Stimulated activated CD8-positive, alpha-beta memory T cell treated with anti-CD3 and anti-CD28 coated beads, Interleukin-7, amount 100 ng/mL, for 1 hour (primary cell): ENCODE measurements at places on chromosomes 13 and 19.

DNA sequence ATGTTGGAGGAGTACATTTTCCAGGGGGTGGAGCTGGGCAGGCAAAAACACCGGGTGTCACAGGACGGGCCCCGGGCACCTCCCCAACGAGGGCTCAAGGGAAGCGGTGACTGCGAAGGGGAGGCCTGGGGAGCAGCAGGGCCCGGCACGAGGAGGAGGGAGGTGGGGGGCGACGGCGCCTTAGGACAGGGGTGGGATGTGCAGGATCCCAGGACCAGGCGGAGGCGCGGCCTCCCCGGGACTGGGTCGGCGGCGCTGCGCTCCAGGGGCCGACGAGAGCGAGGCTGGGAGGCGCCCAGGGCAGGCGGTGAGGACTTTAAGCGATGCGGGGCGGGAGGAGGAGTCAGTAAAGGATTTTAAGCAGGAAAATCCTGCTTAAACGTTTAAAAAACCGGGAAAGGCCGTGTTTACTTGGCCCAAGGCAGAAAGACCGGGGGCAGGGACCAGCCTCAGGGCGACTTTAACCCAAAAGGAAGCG is 427 bp downstream of the ZNF160 start:
- no peak for DNase-seq

- peak; percentile 8 for DNase-seq
Measured at GRCh38 chr19:56350416-56351045, 35.9 kb upstream of the ZSCAN5A start.

DNA sequence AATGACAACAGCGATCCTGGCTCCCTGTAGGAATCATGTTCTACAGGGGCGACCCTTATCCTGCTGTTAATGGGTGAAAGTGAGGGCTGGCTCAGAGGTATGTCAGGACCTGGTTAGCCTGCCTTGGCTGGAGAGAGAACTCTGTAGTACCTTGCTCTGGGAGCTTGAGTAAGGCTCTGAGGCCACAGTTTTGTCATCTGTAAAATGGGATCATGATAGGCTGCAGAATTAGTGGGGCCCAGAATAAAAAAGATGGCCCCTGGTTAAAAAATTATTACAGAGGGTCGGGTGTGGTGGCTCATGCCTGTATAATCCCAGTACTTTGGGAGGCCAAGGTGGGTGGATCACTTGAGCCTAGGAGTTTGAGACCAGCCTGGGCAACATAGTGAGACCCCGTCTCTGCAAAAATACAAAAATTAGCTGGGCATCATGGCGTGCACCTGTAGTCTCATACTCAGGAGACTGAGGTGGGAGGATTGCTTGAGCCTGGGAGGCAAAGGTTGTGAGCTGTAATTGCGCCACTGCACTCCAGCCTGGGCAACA is 10.5 kb upstream of the SAMD1 start:
- no peak for DNase-seq

GRCh38 chr13:46751811-46752635 is 44.9 kb downstream of the ESD start:
- peak; percentile 51 for DNase-seq

GRCh38 chr19:54439174-54439851 is 9.7 kb upstream of the LENG8 start:
- no peak for DNase-seq

DNA sequence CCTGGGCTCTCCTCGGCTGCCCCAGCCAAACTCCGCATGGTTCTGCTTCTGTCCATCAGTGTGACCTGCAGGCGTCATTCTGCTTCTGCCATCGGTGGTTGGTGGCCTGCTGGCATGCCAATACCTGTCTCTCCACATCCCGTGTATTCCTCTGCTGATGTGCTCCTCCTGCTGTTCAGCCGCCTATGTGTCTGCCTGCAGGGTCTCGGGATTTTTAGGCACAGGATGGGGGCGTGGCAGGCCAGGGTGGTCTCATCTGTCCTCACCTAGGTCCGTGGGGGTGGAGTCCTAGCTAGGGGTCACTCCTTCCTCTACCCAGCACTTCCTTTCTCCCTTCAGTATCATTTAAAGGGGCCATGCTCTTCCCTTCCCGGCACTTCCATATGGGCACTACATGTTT is 33.0 kb upstream of the SGCG start:
- no peak for DNase-seq

GRCh38 chr13:70407486-70407885 is 299.2 kb upstream of the KLHL1 start:
- no peak for DNase-seq

DNA sequence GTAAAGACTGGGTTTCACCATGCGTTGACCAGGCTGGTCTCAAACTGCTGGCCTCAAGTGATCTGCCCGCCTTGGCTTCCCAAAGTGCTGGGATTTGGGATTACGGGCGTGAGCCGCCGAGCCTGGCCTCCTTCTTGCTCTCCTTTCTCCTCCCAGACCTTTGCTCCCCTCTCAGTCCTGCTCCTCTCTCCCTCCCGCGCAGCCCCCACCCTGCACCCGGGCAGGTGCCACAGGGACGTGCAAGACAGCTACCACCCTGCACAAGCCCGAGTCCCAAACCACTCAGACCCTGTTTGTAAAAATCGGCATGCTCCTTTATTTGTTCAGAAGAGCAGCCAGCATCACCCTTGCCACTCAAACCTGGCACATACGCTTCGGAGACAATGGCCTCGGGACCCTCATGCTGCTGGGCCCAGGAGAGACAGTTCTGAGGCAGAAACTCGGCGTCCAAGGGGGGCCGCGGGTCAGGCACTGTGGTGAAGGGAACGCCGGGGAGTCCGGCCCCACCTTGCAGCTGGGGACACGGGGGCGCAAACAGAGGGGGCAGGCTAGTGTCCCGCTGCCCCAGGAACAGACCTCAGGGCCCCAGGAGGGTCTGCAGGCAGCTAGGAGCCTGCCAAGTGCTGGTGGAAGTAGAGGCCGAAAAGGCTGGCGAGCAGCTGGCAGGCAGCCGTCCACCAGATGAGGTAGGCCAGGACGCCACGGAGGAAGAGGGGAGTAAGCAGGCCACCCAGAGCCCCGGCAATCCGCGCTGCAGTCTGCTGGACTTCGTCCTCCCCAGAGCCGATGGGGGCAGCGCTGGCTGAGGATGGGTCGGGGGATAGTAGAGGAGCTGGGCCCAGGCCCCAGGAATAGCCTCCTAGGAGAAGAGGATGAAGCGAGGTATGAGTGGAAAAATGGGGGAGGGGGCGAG is 18.7 kb downstream of the TMEM161A start:
- DNase-seq, result no peak

DNA sequence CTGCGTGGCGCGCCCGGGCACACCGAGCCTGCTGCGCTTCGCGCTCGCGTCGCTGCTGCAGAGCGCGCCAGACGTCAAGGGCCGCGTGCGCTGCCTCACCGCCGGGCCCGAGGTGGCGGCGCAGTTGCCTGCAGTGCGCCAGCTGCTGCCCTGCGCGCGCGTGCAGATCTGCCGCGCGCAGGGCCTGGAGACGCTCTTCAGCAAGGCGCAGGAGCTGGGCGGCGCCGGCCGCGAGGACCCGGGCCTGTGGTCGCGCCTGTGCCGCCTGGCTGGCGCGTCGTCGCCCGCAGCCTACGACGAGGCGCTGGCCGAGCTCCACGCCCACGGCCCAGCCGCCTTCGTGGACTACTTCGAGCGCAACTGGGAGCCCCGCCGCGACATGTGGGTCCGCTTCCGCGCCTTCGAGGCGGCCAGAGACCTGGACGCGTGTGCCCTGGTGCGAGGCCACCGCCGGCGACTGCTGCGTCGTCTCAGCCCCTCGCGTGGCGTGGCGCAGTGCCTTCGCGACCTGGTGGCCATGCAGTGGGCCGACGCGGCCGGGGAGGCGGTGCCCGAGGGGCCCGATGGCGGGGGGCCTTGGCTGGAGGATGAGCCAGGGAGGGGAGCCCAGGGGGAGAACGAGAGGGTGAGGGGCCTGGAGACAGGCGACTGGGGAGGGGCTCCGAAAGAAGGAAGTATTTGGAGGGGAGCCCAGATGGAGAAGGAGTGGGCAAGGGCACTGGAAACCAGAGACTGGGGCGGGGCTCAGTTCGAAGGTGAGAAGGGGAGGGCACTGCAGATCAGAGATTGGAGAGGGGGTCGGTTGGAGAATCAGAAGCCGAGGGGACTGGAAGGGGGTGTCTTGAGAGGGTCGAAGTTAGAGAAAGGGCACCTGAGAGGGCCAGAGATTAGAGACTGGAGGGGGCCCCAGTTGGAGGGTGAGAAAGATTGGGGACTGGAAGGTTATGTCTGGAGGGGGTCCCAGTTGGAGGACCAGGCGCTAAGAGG is 24.7 kb downstream of the ZSWIM9 start:
- DNase-seq, result no peak

- no peak for DNase-seq
Measured at GRCh38 chr19:6041071-6041470, 63.1 kb upstream of the RANBP3 start.

DNA sequence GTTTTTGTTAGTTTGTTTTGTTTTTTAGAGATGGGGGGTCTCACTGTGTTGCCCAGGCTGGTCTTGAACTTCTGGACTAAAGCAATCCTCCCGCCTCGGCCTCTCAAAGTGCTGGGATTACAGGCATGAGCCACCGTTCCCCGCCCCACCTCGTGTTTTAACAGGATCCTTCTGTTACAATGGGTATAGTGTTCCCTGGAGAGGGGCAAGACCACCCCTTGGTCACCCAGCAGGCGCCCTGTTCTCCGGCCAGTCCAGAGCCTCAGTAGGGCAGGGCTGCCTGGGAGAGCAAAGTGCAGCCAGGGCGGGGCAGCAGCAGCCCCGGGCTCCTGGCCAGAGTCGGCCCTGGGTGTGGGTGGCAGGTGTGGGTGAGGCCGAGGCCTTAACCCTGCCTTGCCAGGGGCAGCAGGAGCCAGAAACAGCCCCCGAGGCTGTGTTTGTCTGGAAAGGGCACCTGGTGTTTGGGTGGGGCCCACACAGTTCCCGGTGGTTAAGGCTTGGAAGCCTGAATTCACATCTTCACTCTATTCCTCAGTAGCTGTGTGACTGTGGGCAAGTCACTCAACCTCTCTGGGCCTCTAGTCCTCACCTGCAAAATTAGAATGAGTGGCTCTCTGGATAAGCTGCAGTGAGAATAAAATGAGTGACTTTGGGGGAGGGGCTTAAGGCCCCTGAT is 7.2 kb downstream of the VASP start:
- DNase-seq, result no peak

DNA sequence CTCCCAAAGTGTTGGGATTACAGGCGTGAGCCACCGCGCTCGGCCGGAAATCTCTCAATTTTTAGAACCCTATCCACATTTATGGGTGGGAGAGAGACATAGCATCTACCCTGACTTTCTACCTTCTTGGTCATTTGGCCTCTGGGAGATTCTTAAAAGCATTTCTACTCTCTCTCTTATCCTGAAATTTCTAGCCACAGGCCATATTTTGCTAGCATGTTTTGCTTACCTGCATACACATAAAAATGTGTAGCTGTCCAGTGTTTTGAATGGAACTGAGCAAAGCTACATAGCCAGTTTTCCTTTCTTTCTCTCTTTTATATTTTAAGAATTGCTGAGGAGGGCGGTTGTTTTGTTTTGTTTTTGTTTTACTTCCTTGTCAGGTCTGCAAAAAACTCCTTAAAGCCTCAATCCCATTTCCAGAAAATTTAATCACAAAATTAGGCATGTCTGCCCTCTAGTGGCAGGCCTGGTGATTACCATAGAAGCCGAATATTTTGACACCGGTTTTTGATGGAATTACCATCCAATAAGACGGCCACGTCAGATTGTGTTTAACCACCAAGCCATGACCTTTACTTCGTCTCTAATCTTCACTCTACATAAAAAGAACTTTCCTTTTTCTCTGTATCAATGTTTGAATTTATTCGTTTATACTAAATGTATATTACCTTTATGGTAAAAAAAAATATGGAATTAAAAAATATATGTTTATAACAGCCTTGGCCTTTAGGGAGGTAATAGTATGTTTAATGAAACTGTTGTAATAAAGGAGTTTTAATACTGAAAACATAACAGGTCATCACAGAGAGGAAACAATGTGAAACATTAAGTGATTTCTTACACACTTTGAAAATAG is 34.4 kb upstream of the OXGR1 start:
- DNase-seq, result no peak

DNA sequence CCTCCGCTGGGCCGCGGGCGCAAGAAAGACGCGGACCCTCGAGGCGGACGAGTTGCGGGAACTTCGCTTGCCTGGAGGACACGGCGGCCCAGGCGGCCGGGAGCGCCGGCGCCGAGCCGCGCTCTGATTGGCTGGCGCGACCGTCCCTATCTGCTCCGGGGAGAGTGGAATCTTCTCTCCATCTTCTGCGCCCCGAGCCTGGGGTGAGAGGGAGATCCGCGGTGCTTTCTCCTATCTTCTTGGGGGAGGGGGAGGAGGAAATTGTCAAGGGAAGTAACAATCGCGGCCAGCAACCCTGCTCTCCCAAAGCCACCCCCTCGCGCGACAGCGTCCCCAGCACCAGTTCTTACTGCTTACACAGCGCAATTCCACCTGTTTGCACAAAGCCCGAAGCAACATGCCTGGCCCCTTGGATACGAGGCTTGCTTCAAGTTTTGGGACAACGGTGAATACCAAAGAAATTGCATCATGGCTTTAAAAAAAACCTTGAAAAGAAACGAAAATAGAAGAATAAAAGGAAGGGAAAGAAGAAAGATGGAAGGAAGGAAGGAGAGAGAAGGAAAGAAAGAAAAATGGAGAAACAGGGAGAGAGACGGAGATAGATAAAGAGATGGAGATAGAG is 4.8 kb downstream of the SOX21 start:
- DNase-seq, result no peak

DNA sequence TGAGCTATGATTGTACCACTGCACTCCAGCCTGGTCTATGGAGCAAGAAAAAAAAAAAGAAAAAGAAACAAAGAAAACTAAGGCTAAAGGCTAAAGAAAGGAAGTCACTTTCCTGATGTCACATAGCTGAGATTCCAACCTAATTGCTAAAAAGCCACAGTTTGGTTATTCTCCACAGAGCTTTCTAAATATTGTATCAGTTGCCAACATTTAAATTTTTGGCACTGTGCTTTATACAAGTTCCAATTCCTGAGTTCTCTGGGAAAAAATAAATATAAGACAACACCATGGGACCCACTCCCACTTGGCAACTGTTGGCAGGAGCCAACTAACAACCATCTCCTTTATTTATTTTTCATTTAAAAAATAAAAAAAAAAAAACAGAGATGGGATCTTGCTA is 11.2 kb upstream of the LYPD3 start:
- no peak for DNase-seq

GRCh38 chr13:113411216-113412023 is 41.9 kb downstream of the ADPRHL1 start:
- no peak for DNase-seq

DNA sequence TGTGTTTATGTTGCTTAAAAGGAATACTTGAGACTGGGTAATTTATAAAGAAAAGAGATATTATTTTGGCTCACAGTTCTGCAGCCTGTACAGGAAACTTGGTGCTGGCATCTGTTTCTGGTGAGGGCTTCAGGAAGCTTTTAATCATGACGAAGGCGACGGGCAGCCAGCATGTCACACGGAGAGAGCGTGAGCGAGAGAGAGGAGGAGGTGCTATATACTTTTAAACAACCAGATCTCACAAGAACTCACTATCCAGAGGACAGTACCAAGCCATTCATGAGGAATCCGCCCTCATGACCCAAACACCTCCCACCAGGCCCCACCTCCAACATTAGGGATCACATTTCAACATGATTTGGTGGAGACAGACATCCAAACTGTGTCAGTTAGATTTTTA is 163.4 kb upstream of the TSC22D1 start:
- no peak for DNase-seq
